Activated T-cell treated with anti-CD3 and anti-CD28 coated beads for 4 hours (primary cell): ENCODE measurements at places on chromosomes 5 and 9.
A peak's percentile ranks its signal among the peaks of the same experiment; 100 is the strongest.

DNA sequence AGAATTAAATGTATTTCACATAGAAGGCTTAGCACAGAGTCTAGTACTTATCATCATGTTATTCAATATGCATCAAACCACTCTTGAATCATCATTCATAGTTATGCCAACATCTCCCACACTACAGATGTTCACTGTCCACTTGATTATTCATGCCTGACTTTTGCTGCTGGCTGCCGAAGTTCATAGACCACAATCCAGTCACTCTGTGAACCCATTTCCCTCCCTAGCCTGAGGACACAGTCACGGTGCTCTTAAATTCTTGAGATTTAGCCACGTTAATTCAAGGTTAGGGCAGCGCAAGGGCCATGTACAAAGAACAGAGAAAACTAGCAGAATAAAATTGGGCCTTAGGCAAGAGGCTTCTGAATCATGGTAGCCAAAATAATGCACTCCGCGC is 32.4 kb downstream of the ABCA1 start:
- no peak for DNase-seq

DNA sequence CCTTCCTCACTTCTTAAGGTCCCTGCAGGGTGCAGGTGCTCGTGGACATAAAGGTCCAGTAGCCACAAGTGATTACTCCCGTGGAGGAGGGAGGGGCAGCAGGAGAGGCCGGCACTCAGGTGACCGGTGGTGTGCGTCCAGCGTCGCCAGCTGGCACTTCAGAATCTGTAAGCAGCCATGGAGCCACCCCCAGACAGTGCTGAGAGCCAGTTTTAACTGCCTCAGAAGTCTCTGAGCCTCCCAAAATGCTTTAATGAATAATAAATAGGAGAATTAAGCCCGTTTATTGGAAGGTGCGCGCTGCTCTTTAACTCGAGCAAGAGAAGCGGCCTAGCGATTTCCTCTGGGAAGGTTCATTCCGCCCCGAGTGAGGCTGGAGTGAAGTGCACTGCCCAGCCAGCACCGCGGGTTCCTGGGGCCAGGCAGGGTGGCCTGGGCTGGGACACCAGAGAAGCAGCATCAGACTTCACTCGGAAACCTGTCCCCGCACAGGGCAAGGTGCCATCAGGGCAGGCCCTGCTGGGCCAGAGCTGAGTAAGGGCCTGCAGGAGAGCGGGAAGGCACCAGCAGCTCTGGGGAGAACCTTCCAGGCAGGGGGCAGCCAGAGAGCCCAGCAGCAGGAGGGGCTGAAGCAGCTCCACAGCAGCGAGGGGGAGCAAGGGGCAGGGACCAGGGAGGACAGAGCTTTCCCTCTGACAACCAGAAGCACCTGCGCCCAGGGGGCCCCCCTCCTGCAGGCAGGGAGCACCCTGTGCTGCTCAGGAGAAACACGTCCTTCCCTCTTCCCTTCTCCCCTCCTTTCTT is 61.2 kb downstream of the VAV2 start:
- no peak for DNase-seq

GRCh38 chr9:122204055-122204454 is 24.7 kb downstream of the LHX6 start:
- no peak for DNase-seq

- DNase-seq = no peak
Observed at GRCh38 chr5:54988817-54989216, 3.4 kb upstream of the ESM1 start.

DNA sequence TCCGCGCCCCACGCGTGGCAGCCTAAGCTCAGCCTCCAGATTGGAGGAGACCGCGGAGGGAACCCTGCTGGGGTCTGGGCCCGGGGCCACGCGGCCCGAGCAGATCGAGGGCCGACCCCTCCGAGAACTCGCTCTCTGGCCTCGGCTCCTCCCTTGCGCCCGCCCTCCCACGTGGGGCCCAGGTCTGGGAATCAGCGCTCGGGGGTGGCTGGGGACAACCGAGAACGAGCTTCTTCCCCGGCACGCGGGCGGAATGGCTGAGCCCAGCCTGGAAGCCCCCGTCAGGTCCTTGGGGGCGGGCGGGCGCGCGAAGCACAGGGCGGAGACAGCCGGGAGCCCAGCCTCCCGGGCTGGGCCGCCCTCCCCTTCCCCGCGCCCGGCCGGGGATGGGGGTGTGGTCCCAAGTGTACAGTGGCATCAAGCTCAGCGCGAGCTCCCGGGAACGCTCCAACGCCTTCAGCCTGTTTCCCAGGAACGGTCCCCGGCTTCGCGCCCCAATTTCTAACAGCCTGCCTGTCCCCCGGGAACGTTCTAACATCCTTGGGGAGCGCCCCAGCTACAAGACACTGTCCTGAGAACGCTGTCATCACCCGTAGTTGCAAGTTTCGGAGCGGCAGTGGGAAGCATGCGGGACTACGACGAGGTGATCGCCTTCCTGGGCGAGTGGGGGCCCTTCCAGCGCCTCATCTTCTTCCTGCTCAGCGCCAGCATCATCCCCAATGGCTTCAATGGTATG is at the start of gene SLC22A4:
TSS of gene SLC22A4 (plus strand) at position 403 of the 736 bp plus-strand sequence. CDS start at position 626, 223 bp downstream.
- DNase-seq = peak; percentile 65

DNA sequence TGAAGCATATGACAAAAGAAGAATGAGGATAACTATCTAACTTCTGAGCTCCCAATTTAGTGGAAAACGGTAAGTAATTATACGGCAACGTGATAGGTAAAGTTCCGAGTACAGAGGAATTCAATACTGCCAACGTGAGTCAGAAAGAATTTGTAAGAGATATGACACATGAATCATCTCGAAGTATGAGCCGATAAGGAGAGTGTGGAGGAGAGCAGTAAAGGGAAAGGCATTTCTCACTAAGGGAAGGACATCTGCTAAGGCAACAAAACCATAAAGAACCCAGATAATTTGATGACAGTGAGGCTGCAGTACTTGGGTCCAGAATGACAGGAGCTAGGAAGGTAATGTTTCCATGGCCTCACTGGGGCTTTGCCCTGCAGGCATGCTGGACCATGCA is 11.0 kb downstream of the MPDZ start:
- no peak for DNase-seq

DNA sequence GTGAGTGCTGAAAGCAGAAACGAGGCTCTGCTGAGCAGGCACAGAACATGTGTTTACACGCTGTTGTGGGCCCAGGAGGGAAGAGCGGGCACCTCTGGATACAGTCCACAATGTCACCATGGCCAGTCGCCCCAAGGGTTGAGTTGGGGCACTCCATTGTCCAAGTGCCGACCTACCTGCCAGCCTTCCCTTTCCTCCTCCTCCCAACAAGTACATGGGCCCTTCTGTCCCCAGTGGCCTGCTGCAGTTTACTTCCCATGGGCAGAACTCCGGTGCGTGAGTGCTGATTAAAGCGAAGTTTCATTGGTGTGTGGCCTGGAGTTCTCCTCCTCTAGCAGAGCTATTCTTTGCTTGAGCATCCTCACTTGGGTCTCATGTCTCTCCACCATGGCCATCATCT is 50.4 kb downstream of the DCP2 start:
- DNase-seq = no peak

- peak; percentile 57 for DNase-seq
Observed at GRCh38 chr9:130701059-130702022, 7.8 kb downstream of the EXOSC2 start.

DNA sequence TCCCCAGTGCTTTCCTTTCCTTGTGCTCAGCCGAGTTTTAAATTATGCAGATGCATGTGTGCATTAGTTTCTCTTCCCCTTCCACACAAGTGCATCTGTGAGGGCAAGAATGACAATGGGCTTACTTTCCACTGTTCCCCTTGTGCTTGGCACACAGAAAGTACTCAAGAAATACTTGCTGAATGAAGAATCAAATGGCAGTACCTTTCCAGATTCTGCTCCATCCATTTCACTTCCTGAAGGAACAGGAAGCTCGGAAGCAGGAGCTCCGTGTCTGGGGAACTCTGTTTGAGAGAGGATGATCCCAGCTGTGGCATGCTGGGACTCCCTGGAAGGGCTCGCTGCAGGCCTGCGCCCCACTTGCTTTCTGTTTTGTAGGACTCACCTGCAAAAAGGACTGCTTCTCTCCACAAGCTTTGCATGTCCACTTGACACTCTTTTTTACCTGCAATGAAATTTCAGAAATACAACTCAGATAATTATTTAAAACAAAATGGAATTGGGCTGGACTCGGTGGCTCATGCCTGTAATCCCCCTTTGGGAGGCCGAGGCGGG is 5.5 kb downstream of the MRNIP start:
- DNase-seq = no peak

GRCh38 chr9:77019236-77019925 is at the start of gene FOXB2:
Gene FOXB2 (plus strand): TSS chr9:77019655. CDS start chr9:77019655, 0 bp downstream.
- DNase-seq = no peak

GRCh38 chr9:976258-976942 is at the start of gene DMRT3:
Gene DMRT3 (plus strand): TSS chr9:976655. CDS start chr9:977002, 347 bp downstream.
- no peak for DNase-seq

GRCh38 chr9:83296123-83296522 is 233.2 kb upstream of the RASEF start:
- no peak for DNase-seq

DNA sequence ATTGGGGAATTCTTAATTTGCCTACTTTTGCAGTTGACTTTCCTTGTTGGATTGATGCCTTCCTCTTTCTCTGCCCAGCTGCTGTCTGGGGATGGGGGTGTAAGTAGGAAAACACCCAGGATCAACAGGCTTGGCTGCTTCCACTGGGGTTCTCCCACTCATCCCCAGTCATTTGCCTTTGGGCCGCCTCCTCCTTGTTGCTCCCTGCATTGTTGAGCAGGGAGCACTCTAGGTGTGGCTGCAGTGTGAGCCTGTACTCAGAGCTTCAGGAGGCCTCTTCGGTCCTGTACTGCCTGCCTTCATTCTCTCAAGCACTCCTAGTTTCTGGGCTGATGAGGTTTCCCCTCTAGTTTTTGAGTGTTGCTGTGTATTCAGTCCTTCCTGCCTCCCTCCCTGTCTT is 12.1 kb downstream of the RHOBTB3 start:
- DNase-seq = no peak

DNA sequence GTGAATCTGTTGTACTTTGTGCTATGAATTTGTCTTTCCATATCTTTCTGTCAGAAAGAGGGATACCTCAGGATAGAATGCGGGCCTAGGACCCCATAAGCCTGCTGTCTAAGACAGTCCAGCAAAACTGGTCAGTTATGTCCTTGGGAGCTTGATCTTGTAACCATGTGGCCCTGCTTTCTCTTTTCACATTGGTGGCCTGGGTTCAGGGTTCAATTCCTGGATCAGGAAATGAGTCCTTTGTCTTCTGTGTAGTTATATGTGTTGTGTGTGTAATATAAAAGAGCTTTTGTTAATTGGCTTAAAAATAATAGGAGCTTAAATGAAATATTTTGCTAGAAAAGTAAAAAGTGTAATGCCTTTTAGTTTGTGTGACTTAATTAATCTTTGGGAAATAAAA is 16.9 kb downstream of the FREM1 start:
- no peak for DNase-seq

- no peak for DNase-seq
Observed at GRCh38 chr5:94778299-94778698, 159.8 kb downstream of the SLF1 start.

- DNase-seq = no peak
Observed at GRCh38 chr5:120146787-120147186, 317.3 kb upstream of the PRR16 start.

DNA sequence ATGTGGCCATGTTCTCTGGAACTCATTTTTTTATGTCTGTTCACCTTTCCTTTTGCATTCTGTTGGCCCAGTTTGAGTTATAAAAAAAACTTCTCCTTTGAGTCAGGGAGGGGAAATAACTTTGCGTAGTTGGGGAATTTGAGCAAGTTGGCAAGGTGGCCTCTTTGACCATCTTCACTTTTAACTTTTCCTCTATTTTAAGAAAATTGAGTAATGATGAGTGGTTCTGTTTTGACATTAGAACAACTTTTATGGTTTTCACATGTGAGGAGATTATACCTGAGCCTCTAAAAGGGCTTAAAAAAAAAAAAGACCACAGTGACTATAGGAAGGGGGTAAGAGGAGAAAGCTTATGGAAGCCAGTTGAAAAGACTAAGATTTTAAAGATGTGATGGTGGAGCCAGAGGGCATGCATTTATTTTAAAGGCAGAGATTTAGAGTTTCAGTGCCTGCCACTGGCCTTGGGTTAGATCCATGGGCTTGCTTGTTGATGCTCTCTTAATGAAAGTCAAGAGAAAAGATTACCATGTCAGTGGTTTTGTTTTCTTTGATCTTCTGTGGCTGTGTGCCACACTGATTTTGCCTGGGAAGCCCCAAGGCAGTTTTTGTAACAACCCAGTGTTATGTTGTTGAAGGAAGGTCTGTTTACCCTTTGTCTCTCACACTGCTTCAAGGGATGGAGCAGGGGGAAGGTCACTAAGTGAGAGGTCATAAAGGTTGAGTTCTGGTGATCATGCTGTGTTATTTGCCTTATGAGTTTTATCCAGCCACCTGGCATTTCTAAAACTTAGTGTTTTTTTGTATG is 219.7 kb upstream of the CD180 start:
- no peak for DNase-seq

DNA sequence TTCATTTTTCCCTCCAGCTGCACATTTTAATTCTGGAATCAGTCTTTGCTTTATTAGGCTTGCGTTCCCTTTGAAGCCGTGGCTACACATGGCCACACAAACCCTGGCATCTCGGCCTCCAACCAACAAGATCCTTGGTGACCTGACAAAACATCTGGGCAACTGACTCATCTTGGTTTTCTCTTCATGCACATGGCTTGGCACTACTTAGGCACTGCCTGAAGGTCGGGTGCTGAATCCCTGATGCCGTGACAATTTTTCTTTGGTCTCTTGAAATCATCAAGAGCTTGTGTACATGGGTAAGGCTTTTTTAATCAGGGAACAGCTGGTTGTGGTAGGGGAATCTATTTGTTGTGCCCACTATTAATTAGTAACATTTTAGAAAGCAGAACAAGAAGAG is 16.0 kb upstream of the PAPPA start:
- no peak for DNase-seq

DNA sequence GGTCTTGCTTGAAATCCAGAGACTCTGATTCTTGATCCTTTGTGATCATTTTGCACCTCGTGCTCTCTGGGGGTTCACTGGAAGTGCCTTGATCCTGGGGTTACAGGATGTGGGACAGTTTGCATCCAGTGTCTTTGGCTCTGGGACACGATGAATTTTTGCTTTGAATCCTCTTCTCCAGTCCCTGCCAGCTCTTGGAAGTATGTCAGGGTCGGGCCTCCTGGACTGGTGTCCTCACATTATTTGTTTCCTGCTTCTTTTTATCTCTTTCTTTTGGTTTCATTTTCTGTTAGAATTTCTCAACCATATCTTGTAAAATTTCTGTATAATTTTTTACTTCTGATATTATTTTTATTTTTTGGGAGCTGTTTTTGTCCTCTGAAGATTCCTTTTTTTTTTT is 34.2 kb downstream of the SECISBP2 start:
- no peak for DNase-seq

- DNase-seq = no peak
Observed at GRCh38 chr5:34791761-34792244, 47.2 kb upstream of the TTC23L start.

DNA sequence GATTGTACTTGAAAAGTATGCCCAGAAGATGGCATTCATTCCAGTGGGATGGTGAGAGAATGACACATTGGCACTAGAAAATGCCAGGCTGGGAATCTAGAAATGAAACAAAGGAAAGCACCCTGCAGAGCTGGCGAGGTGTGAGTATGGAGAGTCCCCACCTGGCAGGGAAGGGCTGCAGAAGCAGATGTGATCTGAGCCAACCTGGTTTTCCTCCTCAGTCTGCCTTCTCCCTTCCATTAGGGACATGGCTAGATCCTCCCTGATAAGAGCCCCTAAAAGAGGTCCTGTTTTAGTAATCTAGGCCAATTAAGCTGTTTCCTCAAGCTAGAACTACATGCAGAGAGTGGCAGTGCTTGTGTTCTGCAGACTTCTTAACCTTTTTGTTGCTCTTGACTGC is 24.7 kb upstream of the TNFSF15 start:
- DNase-seq = no peak

GRCh38 chr5:149948993-149949392 is 4.4 kb upstream of the PDE6A start:
- no peak for DNase-seq

- no peak for DNase-seq
Observed at GRCh38 chr5:124337996-124338395, 408.4 kb downstream of the ZNF608 start.
